Stimulated activated CD4-positive, alpha-beta T cell treated with anti-CD3 and anti-CD28 coated beads, TNF-alpha, amount 100 ng/mL, for 24 hours (primary cell): ENCODE measurements at places on chromosomes 16 and 17.

GRCh38 chr17:75181110-75181509, 1.6 kb downstream of the SUMO2 start:
- no peak for DNase-seq

DNA sequence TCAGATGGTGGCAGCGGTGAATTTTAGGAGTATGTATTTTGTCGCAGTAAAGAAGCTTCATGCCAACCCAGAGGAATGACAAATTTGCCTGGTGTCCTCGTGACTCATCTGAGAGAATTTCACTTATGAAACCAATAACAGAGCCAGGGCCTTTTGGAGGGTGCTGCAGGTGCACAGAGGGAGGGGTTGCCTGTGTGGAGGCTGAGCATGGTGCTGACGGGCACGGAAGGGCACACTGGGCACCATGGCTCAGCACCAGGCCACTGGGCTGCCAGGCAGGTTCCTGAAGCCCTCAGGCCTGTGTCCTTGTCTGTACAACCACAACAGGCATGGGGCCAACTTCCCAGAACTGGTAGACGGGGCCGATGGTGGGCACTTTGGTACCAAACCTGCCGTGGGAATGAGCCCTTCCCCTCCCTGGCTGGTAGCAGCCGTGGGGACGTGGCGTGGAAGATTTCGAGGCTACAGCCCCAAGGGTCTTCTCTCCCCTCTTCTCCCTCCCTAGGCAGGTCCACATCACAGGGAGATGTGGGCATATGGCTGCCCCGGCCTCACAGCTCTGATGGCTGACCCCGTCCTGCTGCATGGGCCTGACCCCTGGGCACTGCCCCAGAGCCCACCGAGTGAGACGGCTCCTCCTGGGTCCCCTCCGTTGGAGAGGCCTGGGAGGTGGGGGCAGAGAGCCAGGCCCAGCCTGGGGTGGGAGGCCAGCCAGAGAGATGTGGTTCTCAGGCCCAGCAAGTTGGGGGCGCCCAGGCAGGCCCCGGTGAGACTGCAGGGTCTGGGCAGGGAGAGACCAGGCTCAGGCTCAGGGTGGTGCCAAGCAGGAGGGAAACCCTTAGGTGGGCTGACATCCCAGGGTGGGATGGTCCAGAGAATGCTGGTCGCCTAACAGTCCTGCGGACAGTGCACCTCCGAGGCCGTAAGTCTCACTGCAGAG, 30.2 kb upstream of the ZNF469 start:
- DNase-seq, result no peak

GRCh38 chr16:12612598-12613101, 191.0 kb downstream of the CPPED1 start:
- no peak for DNase-seq

GRCh38 chr17:75008373-75008772, 4.1 kb upstream of the MRPL58 start:
- DNase-seq, result no peak

DNA sequence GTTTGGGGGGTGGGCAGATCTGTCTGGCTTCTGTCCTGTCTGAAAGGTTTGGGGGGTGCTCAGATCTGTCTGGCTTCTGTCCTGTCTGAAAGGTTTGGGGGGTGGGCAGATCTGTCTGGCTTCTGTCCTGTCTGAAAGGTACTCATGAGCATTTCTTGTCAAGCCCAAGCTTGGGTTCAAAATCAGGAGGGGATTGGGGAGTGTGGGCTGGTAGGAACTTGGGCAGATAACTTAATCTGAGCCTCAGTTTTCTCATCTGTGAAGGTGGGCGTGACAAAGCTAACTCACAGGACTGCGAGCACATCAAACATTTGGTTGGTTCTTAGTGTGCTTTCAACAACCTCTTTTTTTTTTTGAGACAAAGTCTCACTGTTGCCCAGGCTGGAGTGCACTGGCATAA, 35.2 kb downstream of the HAPSTR1 start:
- DNase-seq, result no peak

DNA sequence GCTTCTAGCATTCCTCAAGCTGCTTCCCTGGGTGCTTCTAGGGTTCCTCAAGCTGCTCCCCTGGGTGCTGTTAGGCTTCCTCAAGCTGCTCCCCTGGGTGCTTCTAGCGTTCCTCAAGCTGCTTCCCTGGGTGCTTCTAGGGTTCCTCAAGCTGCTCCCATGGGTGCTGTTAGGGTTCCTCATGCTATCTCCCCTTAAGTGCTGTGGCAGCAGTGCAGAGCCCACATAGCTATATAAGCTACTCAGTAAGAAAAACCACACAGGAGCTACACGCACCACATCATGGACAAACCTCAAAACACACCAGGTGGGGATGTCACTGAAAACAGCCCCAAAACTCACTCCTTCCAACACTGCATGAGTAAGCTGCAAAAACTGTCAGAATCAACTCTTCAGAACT, 35.2 kb downstream of the ANKRD11 start:
- no peak for DNase-seq
